NCI-H748 treated with DMSO at 0.1 percent for 48 hours (cell line): ENCODE measurements at places on chromosomes 4 and X.

DNA sequence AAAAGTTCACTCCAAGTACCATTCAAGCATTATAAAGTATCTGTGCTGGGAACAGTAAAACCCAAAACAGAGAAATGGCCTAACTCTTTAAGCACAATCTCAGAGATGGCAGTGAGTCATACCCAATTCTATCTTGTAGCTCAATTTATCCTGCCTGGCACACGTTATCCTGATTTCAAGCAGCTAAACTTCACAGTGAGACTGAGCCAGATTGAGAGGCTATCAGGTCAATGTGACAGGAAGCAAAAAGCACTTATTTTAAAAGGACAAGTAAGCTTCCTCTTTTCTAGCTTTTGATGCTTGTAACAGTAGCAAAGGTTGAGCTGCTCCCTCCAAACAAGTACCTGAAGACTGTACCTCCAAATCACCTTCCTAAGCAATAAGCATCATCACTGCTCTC is 324.9 kb downstream of the NAF1 start:
- DNase-seq, result no peak

DNA sequence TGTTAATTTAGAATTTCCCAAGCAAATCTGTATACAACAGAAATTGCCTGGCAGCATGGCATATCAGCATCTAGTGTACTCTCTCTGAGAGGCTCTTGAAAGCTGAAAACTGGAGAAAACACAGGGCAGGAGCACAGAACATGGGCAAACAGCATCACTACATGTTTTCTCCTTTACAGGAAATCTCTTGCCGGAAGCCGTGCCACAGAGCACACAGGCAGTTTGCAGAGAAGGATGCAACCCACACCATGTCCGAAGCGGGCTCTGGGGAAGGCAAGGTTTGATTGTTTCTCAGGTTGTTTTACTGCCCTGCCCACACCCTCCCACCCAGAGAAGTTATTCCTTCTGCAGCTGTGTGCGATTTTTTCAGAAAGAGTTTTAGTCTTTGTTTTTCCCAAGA is 41.1 kb upstream of the FAM9C start:
- no peak for DNase-seq

- no peak for DNase-seq
These were observed 12.6 kb downstream of the ELF4 start for GRCh38 chrX:130097507-130098209.

DNA sequence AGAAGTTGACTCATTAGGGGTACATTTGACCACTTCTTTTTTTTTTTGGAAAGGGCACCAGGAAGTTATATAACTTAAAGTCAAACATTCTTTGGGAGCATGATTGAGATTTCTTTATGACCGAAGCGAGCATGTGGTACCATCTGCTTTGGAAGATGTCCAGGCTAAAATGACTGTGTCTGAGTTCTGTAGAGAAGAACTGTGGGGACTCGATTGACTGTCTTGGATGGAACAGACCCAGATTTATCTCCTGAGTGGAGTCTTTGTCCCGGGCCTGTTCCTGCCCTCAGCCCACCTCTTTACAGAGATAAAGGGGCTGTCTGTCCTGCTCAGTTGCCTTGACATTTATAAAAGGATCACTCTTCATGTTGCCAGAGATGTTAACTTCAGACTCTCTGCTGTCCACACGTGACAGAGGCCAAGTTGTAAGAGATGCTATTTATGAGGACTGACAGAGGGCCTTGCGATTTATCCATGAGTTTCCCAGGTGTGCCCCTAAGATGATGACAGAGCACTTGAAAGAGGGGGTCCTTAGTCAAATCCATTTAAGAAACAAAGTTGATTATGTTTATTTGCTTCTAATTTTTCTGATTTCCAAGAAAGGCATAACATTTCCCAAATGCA is 16.8 kb downstream of the SMIM20 start:
- no peak for DNase-seq

- DNase-seq, result no peak
These were observed 5.7 kb downstream of the SPON2 start for GRCh38 chr4:1166509-1167243.

DNA sequence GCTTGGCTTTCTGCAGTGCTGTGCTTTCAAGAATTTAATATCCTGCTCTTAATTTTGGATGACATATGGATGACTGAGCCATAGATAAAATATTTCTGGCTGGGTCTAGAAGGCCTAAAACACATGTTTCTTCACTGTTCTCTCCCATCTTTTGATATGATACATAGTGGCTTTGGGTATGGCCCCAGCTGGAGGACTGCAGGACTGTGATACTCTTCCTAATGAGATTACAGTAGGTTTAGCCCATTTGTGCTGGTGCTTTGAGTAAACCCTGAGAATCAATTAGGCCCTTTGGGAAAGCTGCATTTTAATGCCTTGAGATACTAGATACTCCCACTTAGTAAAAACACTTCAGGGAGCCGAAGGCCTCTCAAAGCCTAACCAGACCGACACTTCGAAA is 38.0 kb downstream of the KIT start:
- DNase-seq, result no peak

DNA sequence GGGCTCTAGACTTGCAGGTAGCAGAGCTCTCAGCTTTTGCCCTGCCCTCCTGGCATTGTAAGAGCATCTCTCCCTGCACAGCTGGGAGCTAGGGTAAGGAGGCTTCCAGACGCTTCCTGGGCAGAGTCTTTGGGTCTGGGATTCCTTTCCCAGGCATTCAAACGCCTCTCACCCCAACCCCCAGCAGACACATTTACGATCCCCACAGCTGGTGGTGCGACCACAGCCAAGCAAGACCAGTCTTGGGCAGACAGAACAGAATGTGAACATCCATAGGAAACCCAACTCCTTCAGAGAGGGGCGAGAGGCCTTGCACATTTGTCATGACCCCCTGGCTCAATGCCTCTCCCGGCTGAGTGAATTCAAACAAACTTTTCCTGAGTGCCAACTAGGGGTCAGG is 38.1 kb upstream of the CD99L2 start:
- DNase-seq, result no peak

DNA sequence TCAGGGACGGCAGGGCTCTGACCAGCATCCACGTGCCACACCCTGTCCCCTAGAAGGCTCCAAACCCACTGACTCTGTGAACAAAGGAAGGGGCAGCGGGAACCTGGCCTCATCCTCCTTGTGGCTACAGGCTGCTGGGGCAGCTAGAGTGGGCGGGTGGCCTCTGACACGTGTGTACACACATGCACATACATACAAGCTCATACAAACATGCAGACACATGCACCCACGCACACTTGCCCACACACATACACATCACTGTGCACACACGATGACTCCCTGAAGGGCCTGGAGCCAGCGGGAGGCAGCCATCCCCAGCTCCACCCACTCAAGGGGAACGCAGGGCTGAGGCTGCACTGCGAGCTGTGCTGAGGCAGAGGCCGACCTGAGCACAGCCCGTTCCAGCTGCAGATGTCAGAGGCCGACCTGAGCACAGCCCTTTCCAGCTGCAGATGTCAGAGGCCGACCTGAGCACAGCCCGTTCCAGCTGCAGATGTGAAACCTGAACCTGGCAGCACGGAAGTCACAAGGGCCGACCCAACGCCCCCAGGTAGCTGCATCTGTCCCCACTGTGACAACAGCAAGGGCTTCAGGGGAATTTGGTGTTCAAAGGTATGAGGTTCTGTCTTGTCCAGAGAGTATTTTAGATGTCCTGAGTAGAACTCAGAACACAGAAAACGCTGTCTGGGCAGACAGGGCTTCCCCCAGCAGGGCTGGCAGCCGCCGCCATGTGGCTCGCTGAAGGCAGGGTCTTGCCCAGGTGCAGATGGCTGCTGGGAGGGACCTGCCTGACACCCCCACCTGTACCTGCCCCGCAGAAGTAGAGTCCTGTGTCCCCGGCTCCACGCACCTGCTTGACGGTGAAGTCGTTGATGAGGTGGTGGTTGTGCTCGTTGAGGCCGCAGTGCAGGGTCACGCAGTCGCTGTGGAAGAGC is 33.5 kb downstream of the CTBP1 start:
- DNase-seq, result no peak

DNA sequence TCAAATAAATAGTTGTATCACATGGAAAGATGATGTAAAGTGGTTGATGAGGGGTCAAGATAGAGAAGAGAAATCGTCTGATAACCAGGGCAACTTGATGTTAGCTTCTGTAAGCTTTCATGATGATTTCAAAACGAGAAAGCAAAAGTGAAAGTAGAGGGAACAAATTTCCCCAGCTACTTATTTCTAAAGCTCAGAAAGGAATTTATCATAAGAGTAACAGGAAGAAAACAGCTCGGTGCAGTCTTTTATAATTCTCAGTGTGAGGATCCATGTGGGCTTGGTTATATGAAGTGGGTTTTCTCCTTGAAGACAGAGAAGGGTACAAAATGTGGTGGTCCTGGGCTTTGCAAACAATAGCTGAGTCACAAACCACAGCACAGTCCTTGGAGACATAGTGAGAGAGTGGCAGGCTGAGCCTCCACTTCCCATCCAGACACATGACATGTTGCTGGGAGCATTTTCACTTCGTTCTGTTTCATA is 32.1 kb upstream of the GLRA2 start:
- no peak for DNase-seq

DNA sequence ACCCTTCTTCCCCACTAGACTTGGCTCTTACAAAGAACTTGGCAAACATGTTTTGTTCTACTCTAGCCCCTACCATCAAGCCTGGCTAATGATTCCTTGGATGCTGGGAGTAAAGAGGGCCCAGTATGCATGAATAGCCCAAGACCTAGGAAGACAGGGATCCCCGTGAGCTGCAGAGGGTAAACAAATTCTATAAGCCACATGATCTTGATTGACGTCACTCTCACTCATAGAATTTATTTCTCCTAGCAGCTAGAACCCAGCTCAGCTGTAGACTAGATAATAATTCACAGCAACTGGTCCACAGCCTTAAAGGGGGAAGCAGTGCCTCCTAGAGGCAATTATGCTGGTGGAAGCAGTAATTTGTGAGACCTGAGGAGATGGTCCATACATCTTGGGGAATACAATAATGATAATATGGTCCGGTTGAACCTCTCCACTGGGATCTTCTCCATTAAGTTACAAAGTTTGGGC is 16.1 kb upstream of the USO1 start:
- no peak for DNase-seq

GRCh38 chrX:53481093-53481492 is 46.9 kb upstream of the HSD17B10 start:
- no peak for DNase-seq

GRCh38 chr4:109040441-109040840 is 262.0 kb downstream of the COL25A1 start:
- DNase-seq, result no peak

DNA sequence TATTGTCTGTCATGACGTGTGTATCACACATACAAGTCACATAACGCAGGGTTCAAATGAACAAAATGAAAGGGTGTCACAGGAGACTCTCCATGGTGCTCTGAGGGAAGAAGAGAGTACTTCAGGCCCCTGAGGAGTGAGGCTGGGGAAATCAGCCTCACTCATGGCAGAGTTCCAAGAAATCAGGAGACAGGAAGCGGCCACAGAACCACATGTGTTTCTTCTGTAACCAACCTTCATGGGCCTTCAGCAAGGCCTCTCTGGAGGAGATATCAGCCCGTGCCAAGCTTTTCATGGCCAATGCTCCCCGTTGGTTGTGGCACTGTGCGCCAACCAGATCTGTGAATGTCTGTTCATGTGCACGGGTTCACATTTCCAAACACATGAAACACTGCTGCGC is 76.0 kb downstream of the NAT8L start:
- no peak for DNase-seq

GRCh38 chrX:13430136-13430827 is 110.4 kb upstream of the ATXN3L start:
- no peak for DNase-seq
